NCI-H146 (cell line): ENCODE measurements at places on chromosomes 2 and 18.

GRCh38 chr2:211846036-211846400, 692.6 kb downstream of the ERBB4 start:
- DNase-seq = no peak

DNA sequence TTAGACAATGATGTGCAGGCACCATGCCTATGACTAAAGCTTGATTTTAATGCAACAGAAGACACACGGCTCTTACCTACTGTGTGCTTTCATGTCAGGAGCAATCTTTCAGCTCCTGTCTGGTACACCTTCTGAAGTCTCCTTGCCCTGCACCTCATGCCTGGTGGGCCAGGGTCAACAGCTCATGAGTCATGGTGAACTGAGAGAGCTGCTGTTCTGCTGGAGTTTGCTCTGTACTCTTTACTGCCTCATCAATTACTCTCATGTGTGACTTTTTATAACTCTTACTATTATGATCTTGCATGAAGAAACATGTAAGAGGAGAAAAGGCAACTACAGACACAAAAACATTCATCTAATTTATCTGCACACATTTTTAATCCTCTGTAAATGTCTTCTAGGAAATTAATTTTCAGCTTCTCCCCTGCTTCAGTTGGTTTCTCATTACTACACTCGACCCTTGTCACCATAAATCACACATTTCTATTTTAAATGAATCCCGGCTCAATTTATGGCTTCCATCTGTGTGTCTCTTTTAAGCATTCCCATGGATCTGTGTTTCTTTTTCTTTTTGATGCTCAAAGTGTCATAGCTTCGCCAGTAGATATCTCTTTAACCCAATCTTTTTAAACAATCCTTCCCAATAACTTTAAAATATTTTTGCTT, 9.7 kb downstream of the SERPINB7 start:
- DNase-seq = no peak

DNA sequence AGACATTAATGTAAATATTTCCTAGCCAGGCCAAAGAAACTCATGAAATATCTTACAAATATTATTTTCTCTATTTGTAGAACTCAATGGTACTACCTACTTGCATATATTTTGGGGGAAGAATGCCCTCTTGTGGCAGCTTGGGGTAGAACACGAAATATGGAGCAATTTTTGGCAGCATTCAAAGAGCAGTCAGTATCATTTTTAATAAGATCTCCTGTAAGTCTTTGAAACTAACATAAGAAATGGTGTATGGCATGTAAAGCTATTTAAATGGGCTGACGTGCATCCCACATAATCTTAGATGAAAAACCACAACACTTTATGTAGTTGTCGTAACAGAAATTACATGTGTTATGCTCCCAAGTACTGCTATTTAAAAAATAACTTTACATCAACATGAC, 62.3 kb upstream of the CCDC195 start:
- DNase-seq = peak; percentile 9

DNA sequence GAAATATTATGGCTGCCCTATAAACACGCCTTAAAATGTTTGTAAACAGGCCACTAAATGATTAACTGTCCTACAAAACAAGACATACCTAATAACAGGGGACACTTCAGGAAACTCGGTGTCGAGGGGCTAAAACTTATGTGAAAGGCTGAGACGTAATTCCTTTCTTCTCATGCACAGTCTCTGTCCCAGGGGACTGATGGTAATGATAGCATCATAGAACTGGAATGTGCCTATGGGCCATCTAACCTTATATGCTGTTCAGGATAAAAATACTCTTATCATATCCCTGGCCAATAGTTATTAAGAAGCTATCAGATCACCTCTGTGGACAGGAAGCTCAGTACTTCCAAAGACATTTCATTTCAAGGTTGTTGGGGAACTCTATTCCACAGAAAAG, 252.6 kb upstream of the RASGRP3 start:
- DNase-seq = no peak

GRCh38 chr18:45106331-45106774, 425.7 kb downstream of the SETBP1 start:
- no peak for DNase-seq

DNA sequence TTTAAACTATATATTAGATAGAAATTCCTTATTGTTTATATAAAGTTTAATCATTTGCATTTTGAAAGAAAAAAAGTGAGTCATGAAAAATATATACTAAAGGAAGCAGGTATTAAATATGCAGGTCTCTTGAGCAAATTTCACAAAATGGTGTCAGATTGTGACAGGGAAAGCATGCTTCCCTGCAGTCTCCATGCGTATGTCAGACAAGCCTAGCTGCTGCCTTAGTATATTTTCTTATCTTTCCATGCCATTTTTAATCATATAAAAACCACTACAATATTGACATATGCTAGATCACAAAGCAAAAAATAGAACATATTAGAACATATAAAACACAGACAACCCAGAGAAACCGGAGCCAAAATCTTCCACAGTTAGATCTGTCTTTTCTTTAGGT, 1137.7 kb upstream of the DDX18 start:
- no peak for DNase-seq

DNA sequence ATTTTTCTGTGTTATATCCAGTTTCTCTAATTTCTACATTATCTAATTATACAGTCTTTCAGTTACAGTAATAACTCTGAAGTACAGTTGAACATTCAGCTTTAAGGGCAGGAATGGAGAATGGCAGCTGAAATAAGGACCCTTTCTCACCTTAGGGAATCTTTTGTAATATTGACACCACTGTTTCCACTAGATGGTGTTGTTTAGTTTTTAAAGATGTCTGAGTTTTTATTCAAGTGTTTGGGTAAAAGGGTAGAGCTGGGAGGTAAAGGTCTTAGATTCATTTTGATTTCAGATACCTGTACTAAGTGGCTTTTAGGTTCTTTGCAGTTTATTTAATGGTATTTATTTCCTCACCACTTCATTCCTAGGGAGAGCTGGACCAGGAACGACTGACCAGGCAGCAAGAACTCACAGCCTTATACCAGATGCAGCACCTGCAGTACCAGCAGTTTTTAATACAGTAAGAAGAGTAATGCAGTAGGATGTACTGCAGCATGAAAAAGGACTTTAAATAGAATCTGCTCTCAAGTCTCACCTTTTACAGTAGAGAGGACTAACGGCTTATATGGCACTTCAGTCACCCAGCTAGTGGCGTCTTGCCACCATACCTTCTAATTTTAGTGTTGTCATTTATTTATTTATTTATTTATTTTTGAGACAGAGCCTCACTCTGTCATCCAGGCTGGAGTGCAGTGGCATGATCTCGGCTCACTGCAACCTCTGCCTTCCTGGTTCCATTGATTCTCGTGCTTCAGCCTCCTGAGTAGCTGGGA, 33.2 kb upstream of the KCNJ13 start:
- DNase-seq = no peak

- no peak for DNase-seq
Measured at GRCh38 chr2:51424418-51424817, 392.5 kb upstream of the NRXN1 start.

DNA sequence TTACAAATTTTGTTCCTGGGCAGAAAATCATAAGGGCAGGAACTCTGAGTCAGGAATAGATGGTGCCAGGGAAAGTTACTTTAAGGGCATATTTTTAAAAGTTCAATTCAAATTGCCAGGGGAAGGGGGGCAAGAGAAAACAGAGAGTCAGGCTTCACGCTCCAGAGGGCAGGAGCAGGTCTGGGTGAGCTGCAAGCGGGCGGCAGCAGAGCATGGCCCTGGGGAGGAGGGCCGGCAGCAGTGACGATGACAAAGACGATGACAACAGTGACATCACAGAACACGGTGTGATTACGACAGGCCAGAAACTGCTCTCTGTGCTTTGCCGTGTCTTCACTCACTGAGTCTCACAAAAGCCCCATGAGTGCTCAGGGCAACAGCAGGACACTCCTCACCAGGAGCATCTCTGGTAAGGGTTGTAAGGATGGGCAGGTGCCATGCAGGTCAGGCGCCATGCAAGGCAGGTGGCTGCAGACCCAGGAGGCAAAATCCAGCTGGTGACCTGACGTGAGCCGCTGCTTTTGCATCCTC, 23.3 kb downstream of the CHST10 start:
- DNase-seq = no peak
